ENCODE measurements at places on chromosomes 13 and 19. TPM values are rescaled to one million over a fixed set of nuclear protein-coding genes. Genes with fewer than 3 reads are reported as not detected.
A peak's percentile ranks its signal among the peaks of the same experiment; 100 is the strongest.

Gene PCDH20
- total RNA-seq = not detected

GRCh38 chr13:108460746-108461145, 168.7 kb upstream of the MYO16 start:
- no peak for DNase-seq

DNA sequence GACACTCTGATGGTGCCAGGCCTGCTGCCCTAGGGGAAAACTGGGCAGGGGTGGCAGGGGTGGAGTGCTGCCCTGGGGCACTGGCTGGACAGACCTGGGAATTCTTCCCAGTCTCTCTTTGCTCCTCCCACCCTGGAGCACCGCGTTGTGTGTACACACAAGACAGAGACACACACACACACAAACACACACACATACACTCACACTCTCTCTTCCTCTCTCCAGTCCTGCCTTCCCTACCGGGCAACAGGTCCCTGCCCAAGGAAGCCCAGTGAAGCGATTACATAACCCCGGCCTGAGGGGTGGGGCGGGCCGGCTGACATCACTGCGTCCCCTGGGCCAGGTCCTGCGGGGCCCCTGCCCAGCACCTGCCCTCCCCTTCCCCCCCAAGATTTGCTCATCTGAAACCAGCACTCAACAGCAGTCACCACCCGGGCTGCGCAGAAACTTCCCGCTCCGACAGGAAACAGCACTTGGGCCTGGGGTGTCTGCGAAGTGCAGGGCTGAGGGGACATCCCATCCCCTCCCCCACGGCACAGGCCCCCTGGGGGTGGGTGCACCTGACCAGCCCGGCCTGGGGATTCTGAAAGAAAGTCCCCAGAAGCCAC, 1.2 kb downstream of the MKNK2 start:
- DNase-seq = peak; percentile 69

DNA sequence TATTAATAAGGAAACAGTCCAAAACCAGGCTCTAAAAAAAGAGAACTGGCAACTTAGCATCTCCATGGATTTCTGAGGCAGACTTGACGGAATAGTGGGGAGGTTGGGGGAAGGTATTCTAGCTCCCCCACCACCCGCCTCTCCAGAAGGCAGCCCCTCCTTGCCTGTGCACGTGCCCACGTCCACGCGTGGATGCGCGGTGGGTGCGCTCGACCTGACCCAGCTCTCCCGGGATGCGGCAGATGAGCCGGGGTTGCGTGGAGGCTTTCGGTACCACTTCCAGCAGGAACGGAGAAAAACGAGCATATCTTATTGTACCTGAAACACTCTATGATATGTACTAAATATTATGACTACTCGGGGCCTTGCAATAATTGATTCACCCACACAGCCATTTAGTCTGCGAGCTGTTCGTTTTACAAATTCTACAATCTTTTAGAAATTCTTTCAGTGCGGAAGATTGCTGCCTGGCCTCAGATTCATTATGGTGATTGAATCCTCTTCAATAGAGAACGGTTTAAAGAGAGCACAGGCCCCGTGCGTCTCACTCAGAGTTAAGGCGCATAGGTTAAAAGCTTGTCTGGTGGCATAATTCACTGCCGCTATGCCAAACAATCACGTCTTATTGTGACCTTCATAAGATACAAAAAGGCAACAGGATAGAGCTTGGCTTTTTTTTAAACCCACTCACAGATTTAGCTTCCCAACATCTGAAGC, 117.9 kb downstream of the URI1 start:
- DNase-seq = no peak

DNA sequence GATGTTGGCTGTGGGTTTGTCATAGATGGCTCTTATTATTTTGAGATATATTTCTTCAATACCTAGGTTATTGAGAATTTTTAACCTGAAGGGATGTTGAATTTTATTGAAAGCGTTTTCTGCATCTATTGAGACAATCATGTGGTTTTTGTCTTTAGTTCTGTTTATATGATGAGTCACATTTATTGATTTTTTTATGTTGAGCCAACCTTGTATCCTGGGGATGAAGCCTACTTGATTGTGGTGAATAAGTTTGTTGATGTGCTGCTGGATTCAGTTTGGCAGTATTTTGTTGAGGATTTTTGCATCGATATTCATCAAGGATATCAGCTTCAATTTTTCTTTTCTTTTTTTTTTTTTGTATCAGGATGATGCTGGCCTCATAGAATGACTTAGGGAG, 29.4 kb downstream of the NBEA start:
- no peak for DNase-seq

GRCh38 chr13:101433895-101434294, 17.6 kb upstream of the NALCN start:
- DNase-seq = no peak

GRCh38 chr13:99425485-99426341, 75.6 kb upstream of the TM9SF2 start:
- DNase-seq = no peak

- DNase-seq = no peak
Measured at GRCh38 chr13:110914081-110914330, 863 bp downstream of the ANKRD10 start.

GRCh38 chr19:13681509-13681908, 82.8 kb upstream of the MRI1 start:
- peak; percentile 35 for DNase-seq

DNA sequence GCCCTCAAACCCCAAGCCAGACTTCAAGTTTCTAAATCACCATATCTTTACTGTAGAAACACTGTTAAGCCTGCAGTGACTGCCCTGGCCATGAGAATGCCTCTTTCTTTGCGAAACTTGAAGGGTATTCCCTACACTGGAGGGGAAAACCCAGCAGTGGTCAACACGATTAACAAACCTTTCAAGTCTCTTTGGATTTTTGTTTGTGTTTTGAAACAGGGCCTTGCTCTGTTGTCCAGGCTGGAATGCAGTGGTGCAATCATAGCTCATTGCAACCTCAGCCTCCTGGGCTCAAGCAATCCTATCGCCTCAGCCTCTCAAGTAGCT, 17.4 kb upstream of the POMP start:
- DNase-seq = no peak

DNA sequence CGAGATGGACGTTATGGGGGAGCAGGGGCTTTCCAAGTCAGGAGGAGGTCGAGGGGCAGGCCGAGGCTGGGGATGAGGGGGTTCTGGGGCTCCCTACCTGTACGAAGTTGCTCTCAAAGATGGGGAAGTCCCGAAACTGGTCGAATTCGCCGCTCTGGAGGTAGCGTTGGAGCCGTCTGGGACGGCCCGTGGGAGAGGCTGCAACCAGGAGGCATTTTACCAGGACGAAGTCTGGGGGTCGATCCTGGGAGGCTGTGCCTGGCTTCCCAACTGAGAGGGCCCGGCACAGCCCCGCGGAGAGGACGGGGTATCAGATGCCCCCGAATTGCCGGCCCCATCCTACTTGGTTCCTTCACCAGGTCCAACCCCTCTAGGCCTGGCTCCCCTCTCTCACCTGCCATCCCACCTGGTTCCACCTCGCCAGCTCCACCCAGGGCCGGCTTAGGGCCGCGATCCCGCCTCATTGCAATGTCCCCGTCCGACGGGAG, 527 bp upstream of the EMC10 start:
- no peak for DNase-seq

DNA sequence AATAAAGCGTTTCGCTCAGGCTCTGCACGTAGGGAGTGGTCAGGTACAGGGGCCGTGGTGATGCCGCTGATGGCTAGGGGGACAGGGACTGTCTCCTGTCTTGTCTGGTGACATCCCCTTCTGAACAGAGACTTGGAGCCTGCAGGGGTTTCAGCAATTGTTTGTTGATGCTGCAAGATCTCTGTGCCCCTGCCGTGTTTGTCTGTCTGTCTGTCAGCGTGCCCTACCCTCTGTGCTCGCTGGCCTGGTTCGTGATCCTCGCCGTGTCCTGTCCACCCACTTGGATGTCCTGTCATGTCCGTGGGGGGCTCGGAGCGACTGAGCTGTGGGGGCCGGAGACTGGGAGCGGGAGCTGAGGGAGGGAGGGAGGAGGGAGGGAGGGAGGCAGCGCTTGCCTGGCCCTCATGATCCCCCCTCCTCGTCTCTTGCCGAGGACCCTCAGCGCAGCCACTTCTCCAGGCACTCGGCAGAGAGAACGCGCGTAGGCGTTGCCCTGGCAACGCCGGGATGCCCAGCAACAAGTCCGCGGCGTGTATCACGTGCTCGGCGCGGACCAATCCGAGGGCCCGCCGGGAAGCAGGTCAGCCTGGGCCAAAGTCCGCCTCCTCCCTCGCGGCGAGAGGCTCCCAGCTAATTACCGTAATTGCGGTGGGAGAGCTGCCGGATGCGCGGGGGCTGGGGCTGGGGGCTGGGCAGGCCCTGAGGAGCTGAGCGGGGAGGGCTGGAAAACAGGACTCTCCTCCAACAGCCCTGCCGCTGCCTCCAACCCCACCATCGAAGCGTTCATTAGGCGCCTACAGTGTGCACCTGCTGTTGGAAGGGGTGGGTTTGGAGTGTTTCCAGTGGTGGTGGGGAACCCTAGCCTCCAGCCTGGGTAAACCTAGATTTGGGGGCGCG, 31.9 kb upstream of the FEM1A start:
- DNase-seq = peak; percentile 87

GRCh38 chr13:68026077-68026476, 795.9 kb upstream of the PCDH9 start:
- no peak for DNase-seq

- peak; percentile 61 for DNase-seq
Measured at GRCh38 chr19:11530432-11530831, 1.5 kb upstream of the ECSIT start.

GRCh38 chr13:78660495-78660857, 1.5 kb upstream of the OBI1 start:
- no peak for DNase-seq

GRCh38 chr13:34254366-34254765, 436.4 kb downstream of the RFC3 start:
- no peak for DNase-seq

DNA sequence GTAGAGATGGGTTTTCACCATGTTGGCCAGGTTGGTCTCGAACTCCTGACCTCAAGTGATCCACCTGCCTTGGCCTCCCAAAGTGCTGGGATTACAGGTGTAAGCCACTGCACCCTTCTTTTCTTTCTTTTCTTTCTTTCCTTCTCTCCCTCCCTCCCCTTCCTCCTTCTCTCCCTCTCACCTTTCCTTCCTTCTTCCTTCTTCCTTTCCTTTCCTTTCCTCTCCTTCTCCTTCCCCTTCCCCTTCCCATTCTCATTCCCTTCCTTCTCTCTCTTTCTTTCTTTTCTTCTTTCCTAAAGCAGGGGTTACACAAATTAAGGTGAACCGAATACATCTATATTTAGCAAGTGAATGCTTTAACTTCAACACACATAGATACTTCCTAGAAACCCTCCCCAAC, 58.0 kb upstream of the URI1 start:
- no peak for DNase-seq

- no peak for DNase-seq
Measured at GRCh38 chr13:77584106-77584505, 48.6 kb downstream of the SCEL start.

GRCh38 chr13:43785650-43786471, 911 bp downstream of the ENOX1 start:
- peak; percentile 76 for DNase-seq

DNA sequence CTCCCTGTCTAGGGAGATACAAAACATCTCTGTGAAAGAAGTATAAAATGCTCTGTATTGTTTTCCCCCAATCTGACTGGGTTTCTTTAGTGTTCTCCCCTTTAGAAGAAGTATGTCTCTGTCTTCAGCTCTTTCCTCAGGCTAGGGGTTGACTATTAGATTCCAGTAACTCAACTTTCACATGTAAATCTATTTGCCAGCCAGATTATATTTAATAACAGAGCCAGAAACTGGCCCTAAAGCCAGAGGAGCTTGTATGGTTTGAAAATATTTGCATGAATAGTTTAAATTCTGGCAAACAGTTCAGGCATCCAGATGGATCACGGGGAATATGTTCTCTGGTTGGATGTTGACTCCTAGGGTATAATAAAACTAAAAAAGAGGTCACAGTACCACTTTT, 22.3 kb upstream of the CYSLTR2 start:
- DNase-seq = no peak

- DNase-seq = no peak
Measured at GRCh38 chr13:97430296-97430695, 3.7 kb upstream of the RAP2A start.

- DNase-seq = peak; percentile 88
Measured at GRCh38 chr19:16066611-16067104, 9.6 kb upstream of the TPM4 start.

DNA sequence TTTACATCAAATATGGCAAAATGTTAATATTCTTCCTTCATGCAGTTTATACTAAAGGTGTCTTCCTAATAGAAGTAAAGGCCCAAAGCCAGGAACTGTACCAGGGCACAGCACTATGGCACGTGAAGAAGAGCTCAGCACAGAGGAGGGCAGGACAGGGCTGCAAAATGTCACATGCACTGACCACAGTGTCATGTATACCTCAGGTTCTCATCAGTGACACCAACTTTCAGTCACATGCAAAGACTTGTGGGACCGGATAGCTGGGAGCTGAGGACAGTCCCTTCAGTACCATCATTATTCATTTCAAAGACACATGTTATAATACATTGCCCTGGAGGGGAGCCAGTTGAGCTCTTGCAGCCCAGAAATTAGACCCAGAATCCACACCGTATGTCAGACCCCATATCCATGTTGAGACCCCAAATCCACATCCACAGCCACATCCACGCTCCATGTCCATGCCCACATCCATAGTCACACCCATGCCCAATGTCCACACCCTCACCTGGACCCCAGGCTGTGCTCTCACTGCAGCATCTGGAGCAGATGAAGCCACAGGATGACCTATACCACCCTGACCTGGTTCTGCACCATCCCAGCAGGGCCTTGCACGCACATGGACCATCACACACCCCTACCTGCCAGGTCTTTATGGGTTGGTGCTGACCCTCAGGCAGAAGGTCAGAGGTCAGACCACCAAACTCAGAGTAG, 111.8 kb downstream of the TUBA3C start:
- DNase-seq = no peak

- peak; percentile 31 for DNase-seq
Measured at GRCh38 chr13:98972627-98973026, 5.2 kb downstream of the DOCK9 start.

DNA sequence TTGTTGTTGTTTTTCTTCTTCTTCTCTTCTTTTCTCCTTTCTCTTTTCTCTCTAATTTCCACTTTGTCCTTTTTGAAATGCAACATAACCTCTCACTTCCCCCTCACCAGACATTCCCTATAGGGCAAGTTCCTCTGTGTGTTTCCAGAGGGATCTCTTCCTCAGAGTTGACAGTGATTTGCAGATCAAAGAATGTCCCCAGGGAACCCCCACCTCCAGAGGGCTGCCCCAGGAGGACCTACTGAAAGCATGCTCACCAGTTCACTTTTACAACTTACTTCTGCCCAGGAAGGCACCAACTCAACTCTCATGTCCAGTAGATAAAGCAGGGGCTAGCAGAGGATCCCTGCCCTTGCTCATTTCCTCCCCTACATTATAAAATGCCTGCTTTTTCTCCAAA, 1648.0 kb downstream of the PCDH9 start:
- no peak for DNase-seq

Gene ZNF486
- total RNA-seq = not detected

Gene ZNF829
- total RNA-seq = 2.6 TPM

- DNase-seq = no peak
Measured at GRCh38 chr13:93727211-93728141, 500.9 kb downstream of the GPC6 start.

Gene CFAP97D2
- not detected for total RNA-seq

- no peak for DNase-seq
Measured at GRCh38 chr13:23655321-23655720, 85.1 kb downstream of the TNFRSF19 start.

Measured in Calu3 (cell line).